ENCODE measurements at places on chromosomes 2 and 18.

- DNase-seq, result no peak
These were observed 89.1 kb downstream of the ETAA1 start for GRCh38 chr2:67486041-67486796.

GRCh38 chr2:177758591-177759371 lies 313.8 kb downstream of the PDE11A start:
- DNase-seq, result no peak

GRCh38 chr2:232367016-232367415 lies 11.5 kb upstream of the ALPP start:
- no peak for DNase-seq

- no peak for DNase-seq
These were observed 391.0 kb upstream of the LINC00305 start for GRCh38 chr18:64539847-64540246.

DNA sequence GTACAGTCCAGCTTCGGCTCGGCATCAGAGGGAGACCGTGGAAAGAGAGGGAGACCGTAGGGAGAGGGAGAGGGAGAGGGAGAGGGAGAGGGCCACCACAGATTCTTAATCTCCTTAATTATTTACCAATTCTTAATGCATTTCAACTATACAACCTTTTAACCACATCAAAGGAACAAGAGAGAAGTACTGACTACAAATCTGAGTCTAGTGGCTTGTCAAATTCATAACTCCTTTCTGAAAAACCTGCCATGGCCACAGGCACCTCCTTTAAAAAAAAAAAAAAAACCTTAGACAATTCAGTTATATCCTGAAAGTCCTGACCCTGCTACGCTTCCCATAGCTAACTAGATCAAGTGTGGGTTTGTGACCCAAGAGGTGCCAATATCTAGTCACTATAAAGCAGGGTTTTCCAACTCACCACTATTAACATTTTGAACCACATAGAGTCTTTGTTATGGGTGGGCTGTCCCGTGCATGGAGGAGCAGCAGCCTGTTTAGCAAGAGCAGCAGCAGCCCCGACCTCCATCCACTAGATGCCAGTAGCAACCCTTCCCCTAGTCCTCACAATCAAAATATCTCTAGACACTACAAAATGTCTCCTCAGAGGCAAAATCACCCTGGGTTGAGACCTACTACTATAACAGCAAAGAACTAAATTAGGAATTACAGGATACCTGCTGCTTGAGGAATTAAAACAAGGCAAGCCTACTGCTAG lies 6.8 kb downstream of the ESCO1 start:
- DNase-seq, result no peak

Data from thymus (tissue), 14 donors.